Keratinocyte (primary cell): ENCODE measurements at places on chromosomes 6 and 20. TPM values are rescaled to one million over a fixed set of nuclear protein-coding genes. Genes with fewer than 3 reads are reported as not detected.

GRCh38 chr6:167898673-167899311 is 72.1 kb downstream of the AFDN start:
- DNase-seq = no peak

KIAA1755 gene
- polyA plus RNA-seq = 0.05 to 0.07 TPM in 2 of 3 replicates, not detected in the other

RGS17 gene
- 0.10 to 0.22 TPM (median 0.14 TPM) in 3 replicates for polyA plus RNA-seq

VIP gene
- polyA plus RNA-seq = not detected in 3 replicates

BANF2 gene
- not detected in 3 replicates for polyA plus RNA-seq

DNA sequence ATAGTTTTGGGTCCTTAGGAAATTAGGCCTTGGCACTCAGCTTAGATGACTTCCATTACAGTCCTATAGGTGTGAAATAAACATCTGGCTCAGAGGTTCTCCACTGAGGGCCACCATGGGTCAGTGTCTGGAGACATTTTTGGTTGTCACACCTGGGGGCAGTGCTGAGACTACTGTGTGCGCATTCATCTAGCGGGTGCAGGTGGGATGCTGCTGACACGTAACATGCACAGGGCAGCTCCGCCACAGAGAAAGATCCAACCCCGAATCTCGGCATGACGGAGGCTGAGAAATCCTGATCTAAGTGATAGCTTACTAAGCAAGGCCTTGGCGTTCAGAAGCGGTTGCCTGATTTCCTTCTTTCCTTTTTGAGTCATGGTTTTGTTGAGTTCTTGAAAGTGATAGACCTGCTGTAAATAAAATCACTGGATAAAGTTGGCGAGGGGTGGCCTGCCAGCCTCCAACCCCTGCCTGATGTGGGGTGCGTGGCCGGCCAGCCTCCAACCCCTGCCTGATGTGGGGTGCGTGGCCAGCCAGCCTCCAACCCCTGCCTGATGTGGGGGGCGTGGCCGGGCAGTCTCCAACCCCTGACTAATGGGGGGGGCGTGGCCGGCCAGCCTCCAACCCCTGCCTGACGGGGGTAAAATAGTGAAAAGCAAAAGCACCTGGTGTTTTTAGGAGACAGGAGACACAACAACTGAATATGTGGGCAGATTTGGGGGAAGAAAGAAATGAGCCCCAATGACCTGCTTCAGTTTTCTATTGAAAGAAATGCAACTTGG is 158.1 kb downstream of the CDH26 start:
- no peak for DNase-seq

DNA sequence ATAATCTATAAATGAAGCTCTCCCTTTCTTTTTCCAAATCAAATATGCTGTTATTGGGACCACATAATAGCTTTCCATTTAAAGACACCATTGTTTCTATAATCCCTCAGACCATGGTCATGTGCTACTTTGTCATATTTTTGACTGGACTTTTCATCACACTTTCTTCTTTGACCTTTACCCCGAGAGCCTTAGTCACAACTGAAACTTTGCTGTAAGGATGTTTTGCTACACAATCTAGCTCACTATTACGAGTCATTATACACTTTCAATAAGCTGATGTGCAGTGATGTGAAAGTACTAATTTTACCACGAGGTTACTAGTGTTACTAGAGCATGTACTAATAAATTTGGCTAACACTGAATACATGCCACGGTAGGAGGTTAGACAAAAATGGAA is 367.2 kb upstream of the RUNX2 start:
- DNase-seq = no peak

TCF15 gene
- not detected in 3 replicates for polyA plus RNA-seq

COL9A1 gene
- polyA plus RNA-seq = not detected in 3 replicates

DNA sequence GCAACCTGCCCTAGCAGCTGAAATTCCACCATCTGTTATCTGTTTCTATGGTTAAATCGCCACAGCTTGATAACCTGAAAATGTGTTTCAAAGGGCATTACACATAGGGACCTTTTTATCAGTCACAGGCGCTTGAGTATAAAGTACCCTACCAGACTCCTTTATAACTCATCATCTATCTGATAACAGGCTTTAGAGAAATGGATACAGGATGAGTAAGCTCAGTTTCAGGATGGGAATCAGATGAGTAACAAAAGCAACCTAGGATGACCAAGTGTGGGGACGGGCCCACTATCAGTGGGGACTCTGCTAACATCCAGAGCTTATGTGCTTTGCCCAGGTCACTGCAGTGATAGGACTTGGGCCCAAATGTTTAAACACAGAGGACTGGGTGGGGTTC is 75.6 kb downstream of the PRND start:
- DNase-seq = no peak

- no peak for DNase-seq
Measured at GRCh38 chr6:138000941-138001340, 106.3 kb downstream of the PERP start.

LTV1 gene
- polyA plus RNA-seq = 14.9 to 35.2 TPM (median 25.5 TPM) in 3 replicates

PSMB9 gene
- polyA plus RNA-seq = 21.3 to 29.0 TPM (median 25.4 TPM) in 3 replicates

DNA sequence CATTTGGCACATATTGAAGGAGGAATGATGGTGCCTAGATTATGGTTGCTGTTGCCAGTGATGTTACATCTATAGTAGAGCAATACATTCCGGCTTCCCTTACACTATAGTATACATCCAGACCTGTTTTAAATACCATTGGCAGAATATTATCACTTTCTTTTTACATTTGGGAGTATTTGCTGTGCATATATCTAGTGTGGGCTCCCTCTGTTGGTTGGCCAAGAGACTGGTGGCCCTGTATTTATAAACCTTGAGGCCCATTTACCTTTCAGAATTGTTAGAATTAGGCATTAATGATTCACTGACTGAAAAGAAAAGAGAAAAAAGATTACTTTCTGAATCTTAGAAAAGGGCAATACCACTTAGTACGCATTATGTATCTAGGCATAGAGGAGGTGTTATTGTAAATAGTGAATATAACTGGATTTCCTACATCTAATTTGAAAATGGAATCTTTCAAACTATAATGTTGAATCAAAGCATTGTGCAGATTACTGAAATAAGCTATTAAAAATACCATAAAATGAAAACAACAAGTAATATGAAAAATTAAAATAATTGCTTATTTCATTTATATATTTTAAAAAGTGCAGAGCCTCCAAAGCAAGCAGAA is 628.8 kb upstream of the MAN1A1 start:
- no peak for DNase-seq
